ENCODE measurements at places on chromosomes 3 and 15. TPM values are rescaled to one million over a fixed set of nuclear protein-coding genes. Genes with fewer than 3 reads are reported as not detected.

The SMCO1 gene
- total RNA-seq, result 0.38 TPM

The ATP13A5 gene
- 0.22 TPM for total RNA-seq

The ANKUB1 gene
- not detected for total RNA-seq

The CCR5 gene
- total RNA-seq, result 0.11 TPM

The PDE8A gene
- 48.8 TPM for total RNA-seq

The MYH15 gene
- total RNA-seq, result 58.3 TPM

The SLC22A14 gene
- 0.16 TPM for total RNA-seq

The MAGEL2 gene
- total RNA-seq, result 6.7 TPM

The GOLGA8O gene
- total RNA-seq, result 1.5 TPM

The GALK2 gene
- 55.7 TPM for total RNA-seq

The FES gene
- total RNA-seq, result 35.7 TPM
